Activated CD4-positive, alpha-beta T cell treated with anti-CD3 and anti-CD28 coated beads, Interleukin-2, amount 50 U/mL, for 1 hour (primary cell): ENCODE measurements at places on chromosomes 1 and 21.

- no peak for DNase-seq
Observed at GRCh38 chr1:229579059-229579673, 20.7 kb upstream of the ABCB10 start.

DNA sequence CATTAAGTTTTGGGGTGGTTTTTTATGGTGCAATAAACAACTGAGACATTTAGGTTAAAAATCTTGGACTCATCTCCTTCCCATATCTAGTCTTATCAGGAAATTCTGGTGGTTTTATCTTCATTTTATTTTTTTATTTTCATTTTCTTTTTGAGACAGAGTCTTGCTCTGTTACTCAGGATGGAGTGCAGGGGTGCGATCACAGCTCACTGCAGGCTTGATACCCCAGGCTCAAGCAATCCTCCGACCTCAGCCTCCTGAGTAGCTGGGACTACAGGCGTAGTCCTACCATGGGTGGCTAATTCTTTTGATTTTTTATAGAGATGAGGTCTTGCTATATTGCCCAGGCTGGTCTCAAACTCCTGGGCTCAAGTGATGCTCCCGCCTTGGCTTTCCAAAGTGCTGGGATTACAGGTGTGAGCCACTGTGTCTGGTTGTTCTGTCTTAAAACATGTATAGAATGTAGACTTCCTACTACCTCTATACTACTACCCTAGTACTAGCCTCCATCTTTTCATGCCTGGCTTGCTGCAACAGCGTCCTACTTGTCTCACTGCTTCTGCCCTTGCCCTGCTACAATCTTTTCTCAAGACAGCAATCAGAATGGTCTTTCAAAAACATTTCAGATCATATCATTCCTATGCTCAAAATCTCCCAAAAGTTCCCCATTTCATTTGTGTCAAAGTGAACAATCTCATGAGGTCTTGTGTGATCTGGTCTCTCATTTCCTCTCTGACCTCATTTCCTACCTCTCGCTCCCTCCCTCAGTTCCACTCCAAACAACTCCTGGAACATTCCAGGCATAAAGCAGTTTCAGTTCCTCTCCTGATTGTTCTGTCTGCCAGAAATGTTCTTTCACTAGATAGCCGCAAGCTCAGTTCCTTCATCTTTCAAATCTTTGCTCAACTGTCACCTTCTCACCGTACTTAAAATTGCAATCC lies 5.9 kb upstream of the FCGR2A start:
- no peak for DNase-seq

DNA sequence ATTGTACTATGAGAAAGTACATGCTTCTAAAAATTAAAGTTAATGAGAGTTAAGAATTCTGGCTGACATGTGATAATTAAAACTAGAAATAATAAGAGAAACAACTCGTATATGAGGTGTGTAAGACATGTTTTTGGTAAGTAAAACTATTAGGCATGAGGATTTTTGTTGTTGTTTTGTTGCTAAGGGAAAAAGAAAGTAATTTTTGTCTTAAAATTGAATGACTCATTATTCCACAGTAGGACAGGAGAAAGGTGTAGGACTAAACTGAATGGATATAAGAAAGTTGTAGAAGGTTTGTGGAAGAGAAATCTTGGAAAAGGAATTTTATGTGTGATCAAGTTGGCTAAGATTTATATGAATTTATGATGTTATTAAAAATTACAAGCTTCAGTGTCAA lies 54.8 kb downstream of the TBX19 start:
- DNase-seq: no peak

GRCh38 chr1:94541246-94542087 lies at the start of gene F3:
F3 (minus strand) TSS chr1:94541759; CDS start chr1:94541636, 123 bp downstream.
- peak; percentile 33 for DNase-seq

GRCh38 chr1:161511018-161511755 lies 5.9 kb downstream of the FCGR2A start:
- no peak for DNase-seq

DNA sequence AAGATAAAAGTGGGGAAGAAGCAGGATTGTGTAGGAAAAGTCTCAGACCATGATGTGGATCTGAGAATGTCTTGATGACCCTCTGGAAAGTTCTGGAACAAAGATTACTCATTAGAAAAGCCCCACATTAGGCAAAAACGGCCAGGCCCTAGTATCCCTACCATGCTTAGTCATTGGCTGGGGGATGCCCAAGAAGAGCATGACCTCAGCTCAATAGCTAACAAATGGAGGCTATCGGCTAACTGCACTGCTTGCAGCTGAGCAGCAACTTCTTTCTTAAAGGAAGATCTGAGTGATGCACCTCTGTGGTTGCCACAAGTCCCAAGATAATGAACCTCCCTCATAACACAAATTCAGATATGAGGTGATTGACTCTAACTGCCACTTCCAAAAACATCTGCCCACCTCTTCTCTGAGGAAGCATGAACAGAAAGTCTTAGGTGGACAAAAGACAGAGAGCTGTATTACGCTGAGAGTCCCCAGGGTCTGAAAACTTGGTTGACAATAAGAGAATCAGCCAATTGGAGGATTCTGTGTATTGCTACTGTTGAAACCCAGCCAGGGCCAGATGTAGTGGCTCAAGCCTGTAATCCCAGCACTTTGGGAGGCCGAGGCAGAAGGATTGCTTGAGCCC lies 64.6 kb upstream of the AK4 start:
- no peak for DNase-seq

GRCh38 chr1:38908821-38909220 lies 27.4 kb upstream of the GJA9 start:
- DNase-seq: no peak

DNA sequence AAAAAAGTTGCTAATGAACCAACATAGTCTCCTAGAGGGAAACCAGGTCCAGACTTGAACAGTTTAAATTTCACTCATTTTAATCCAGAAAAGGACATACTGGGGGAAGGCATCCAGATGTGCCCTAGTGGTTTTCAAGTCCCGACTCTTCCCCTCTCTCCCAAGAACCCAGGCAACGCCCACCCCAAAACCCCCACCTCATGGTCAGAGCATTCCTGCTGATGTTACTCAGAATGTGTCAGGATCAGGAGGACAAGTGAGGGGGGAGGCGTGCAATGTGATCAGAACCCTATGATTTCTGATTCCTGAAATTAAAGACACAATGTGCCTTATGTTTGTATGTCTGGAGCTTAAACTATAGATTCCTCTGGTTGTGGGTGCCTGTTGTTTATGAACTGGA lies 1.6 kb upstream of the CTSK start:
- no peak for DNase-seq

GRCh38 chr1:228555074-228555994 lies 68.2 kb downstream of the RNF187 start:
- peak; percentile 42 for DNase-seq

DNA sequence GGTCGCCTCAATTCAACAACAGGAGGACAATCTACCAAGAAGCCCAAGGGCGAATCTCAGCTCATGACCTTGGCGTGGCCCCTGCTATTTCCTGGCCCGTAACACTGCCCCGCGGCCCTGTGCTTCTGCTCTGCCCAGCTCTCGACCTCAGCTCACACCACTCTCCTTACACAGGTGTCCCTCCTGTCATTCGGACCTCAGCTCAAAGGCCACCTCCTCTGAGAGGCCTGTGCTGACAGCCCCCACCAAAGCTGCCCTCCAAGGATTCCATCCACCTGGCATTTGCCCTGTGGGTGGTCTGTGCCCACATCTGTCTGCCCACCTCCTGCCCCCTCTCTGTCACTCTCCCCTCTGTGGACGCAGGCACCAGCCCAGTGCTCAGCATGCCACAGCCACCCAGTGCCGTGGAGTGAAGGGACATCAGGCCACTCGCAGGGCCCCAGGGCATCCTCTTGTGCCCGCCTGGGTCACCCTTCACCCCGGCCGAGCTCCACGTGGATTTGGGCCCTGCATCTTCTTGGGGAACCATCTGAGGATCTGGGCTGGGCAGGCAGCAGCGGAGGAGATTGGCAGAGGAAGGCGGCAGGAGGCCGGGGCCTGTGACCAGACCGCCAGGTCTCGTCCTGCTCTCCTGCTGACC lies 70.3 kb downstream of the DHRS3 start:
- no peak for DNase-seq
